GOT3 (cell line): ENCODE measurements at places on chromosomes 12 and 14.
A peak's percentile ranks its signal among the peaks of the same experiment; 100 is the strongest.

GRCh38 chr12:6295094-6295811 lies 15.2 kb upstream of the PLEKHG6 start:
- peak; percentile 41 for DNase-seq

DNA sequence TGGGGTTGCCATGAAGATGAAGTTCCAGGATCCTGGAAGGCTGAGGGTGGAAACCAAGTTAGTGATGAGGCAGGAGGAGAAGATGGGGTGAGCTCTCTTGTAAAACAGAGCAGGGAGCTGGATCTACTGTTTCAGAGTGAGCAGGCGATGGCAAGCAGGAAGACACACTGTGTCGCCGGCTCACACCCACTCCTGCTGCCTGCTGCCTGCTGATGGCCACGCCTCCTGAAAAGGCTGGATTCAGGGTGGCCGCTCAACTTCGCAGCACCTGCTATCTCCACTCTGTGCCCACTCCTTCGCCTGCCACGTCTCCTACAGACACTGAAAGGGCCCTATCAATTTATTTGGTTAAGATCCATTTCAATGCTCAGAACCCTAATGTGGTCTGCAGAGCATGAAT lies 96.1 kb downstream of the RBM19 start:
- DNase-seq: no peak

DNA sequence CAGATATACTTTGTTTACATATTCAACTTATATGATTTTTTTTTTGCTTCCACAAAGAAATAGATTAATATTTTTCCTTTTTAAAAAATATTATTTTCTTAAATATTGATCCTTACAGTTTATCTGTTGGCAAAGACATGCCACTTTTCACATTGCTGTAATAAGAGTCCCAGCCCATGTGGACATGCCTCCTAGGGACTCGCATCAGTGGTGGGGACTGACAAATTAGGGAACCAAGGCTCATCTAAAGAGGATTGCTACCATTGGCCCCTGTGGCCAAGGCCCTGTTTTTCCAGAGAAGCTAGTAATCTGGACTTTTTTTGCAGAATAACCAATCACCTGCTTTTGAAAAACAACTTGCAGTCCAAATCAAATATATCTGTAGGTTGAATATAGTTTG lies 27.8 kb upstream of the BMAL2 start:
- DNase-seq: no peak

DNA sequence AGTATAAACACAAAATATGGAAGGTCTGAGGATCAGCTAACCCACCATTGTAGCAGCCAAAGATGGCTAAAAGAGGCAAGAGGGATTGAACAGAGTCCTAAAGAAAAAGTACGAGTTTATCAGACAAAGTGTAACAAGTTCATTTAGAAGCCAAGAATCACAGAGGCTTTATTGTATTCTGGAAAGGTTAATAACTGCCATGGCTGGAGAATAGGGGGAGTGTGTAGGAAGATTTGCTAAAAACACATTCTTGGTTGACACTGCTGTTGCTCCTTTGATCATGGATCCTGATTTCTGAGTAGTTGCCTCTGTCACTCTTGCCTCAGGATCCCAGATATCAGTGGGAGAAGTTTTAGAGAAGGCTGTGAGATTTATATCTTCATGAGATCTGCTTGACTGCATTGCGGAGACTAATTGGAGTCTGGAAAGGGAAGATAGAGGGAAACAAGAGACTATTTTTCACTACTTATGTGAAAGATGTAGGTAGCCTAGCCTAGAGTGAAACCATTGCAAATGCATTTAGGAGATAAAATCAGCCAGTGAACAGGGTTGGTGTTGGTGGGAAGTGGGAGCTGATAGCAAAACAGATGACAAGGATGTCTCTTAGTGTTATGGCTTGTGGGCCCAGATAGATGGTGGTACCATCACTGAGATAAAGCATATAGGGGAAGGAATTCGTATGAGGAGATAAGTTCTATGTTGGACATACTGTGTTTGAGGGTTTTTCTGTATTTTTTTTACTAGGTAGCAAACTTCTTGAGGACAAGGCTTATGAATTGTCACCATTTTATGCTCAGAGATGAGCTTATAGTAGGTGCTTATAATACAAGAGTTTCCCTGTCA lies 402.9 kb upstream of the PDE3A start:
- no peak for DNase-seq

DNA sequence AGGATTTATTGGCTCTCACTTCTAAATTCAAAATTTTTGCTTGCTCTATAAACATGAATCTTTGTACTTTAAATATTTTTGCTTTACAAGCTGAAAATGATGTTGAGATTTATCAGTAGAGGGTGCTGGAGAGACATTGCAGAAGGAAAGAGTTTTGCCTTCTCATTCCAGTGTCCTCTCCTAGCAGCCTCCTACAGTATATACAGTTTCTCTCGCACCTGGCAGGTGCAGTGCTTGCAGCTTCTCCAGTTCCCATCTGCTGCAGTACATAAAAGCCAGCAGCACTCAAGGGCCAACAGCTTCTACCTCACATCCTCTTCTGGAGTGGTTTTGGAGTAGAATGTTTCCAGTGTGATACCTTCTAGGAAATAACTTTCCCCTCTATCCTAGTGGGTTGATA lies 601.8 kb upstream of the ATXN7L3B start:
- no peak for DNase-seq

DNA sequence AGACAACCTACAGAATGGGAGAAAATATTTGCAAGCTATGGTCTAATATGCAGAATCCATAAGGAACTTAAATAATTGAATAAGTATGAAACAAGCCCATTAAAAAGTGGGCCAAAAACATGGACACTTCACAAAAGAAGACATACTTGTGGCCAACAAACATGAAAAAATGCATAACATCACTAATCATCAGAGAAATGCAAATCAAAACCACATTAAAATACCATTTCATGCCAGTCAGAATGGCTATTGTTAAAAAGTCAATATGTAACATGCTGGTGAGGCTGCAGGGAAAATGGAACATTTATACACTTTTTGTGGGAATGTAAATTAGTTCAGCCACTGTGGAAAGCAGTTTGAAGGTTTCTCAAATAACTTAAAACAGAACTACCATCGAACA lies 945.4 kb upstream of the FLRT2 start:
- DNase-seq: no peak

DNA sequence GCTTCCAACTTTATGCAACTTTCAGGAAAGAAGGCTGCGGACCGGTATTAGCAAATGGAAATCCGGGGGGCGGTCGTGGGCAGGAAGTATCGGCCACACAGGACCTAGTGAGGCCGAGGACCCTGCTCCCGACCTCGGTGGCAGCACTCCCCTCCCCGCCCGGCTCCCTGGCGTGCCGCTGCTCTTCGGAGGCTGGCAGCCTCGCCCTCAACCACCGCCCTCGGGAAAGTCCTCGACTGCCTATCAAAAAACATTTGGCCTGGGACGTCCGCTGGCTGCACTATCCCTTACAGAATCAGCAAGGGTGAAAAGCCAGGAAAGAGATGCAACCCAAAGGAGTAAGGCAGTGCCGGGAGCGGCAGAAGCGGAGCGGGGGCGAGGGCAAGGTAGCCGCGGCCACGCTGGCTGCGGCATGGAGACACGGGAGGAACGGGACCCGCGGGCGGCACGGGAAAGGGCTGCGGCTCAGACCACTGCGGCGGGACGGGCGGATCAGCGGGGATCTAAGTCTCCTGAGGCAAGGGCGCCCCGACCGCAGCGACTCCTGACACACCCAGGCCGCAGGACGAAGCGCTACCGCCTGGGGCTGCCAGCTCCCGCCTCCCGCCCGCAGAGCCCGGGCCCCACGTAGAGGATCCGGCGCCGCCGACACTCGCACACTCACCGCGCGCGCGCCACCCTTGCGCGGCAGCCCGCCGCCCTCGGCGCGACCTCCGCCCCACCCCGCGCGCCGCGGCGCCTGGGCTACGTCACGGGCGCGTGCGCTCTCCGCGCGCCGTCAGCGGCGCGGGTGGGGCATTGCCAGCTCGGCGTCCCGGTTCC lies at the start of the genes BBOF1 and ENTPD5:
Gene BBOF1 (plus strand): TSS at position 764 of the 822 bp plus-strand sequence. CDS start 130 bp downstream, outside the sequence.
Gene ENTPD5 (minus strand): TSS at position 703 of the 822 bp plus-strand sequence. CDS start 31,186 bp downstream, outside the sequence.
- peak; percentile 26 for DNase-seq

DNA sequence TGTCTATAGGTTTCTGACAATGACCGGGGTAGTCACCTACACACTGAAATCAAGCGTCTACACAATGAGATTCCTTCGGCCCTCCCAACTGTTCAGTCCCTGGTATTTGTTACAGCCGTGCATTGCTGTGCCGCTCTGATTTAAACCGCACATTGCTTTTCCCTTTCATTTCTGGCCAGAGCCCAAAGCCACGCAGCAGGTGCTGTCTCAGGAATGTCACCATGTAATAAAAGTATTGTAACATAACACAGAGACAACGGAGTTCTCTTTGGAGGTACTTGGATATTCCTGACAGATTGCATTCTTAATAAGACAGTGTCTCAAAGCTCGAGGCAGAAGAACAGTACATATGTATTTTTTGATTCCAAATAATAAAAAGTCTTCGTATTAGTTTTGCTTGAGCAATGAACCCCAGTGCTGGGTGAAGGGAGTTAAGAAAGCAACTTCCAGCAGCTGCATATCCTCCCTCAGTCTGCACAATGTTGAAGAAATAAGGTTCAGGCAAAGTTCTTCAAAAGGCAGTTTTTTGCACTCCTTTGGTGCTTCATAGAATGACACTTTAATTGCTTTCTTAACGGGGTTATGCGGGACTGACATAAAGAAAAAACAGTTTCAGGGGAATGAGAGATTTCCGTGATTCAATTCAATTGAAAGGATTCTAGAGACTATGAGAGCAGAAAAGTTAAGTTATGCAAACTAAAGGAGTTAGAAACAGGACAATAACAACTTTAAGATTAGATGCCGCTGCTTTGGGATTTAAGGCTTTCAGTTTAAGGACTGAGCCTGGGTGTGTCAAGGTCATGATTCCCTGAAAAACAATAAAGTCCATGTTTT lies 288.7 kb upstream of the FLRT2 start:
- DNase-seq: no peak
